ENCODE measurements at places on chromosomes 7 and 10.

- DNase-seq: no peak
These were observed 7.9 kb downstream of the GPR146 start for GRCh38 chr7:1052031-1052818.

- DNase-seq: no peak
These were observed 9.9 kb downstream of the MICU1 start for GRCh38 chr10:72615970-72616369.

- no peak for DNase-seq
These were observed 84.6 kb upstream of the STEAP4 start for GRCh38 chr7:88391247-88391646.

DNA sequence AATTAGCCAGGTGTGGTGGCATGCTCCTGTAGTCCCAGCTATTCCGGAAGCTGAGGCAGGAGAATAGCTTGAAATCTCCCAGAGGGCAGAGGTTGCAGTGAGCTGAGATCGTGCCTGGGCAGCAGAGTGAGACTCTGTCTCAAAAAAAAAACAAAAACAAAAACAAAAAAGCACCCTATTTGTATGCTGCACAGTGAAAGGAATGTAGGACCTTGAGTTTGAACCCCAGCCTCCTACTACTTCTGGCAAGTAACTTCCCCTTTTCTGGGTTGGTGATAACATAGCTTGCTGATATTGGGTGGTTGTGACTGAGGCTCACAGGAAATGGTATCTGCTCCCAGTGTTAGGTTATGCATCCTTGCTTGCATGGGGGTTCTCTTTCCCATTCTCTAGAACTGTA, 205.3 kb downstream of the BUB3 start:
- no peak for DNase-seq

GRCh38 chr10:24645784-24646183, 77.9 kb downstream of the ARHGAP21 start:
- no peak for DNase-seq

- DNase-seq: peak; percentile 62
These were observed 25.9 kb downstream of the ZNF775 start for GRCh38 chr7:150404805-150405583.

DNA sequence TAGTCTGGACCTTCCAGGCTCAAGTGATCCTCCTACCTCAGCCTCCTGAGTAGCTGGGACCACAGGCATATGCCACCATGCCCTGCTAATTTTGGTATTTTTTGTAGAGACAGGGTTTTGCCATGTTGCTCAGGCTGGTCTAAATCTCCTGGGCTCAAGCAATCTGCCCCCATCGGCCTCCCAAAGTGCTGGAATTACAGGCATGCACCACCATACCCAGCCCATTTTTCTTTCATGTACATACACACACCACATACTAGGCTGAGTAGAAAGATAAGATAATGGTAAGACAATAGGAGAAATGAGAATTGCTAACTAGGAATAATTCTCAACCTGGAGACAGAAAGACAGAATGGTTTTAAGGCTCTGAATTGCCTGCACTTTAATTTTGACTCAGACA, 83.8 kb downstream of the CPEB3 start:
- no peak for DNase-seq

DNA sequence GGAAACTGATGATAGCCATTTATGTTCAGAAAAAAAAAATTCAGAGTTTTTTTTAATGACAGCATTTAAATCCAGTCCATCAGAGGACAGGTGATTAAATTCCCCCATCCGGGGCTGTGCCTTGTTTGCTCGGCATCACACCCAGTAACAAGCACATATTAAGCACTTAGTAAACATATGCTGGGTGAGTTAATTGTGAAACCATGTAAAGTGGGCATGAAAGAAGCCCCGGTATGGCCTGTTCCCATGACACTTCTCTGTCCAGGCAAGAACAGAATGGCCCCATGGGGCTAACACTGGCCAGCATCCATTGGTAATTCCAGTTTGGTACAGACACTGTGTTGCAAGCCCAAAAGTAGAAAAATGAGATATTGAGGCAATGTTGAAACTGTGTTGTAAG, 220.8 kb upstream of the RNF32 start:
- DNase-seq: no peak

DNA sequence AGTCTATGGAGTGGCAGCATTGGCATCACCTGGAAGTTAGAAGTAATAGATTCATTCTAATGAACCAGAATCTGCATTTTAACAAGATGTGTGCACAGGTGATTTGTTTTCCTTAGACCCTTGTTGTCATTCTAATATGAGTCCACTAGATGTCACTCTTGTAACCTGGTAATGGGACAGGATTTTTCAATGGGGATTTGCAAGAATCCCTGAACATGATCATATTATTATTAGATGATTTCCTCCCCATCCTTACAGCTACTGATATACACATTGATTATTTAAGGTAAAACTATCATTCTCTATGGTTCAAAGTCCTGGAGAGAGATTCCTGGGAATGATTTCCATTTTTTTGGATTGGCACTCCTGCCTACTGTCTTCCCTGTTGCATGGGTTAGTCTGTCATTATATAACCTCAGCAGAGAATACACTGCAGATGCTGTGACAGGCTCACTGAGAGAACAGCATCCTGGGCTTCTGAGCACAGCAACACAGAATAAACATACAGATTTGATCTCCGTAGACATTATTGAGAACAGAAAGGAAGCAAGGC, 194.9 kb downstream of the SUGCT start:
- no peak for DNase-seq

GRCh38 chr10:73432646-73433537, 469 bp downstream of the MSS51 start:
- no peak for DNase-seq

DNA sequence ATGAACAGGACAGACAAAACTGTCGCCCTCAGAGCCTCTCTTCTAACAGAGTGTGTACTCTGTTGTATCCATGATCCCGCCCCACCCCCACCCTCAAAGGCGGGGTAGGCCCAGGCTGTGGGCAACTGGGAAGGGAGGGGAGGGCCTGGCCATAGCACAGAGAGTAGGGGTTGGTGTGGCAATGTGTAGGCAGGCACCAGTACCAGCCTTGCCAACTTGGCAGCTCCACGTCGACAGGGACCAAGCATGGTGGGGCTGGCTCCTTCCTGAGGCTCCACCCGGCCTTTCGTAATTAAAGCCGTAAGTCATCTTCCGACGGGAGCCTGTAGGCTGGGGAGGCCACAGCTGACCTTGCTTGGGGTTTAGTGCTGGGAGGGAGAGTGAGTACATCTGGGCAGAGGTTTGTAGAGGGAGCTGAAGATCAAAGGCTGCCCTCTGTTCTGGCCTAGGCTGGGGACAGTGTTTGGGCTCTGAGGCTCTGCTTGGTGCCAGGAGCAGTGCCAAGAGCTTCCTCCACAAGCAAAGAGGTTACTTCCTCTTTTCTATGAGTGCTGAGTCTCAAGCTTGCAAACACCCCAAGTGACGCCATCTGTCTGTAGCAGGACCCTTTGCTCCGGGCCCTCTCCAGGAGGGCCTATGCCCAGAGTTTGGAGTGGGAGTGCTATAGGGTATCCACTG, 121.6 kb downstream of the C10orf105 start:
- no peak for DNase-seq

- DNase-seq: no peak
These were observed 640.4 kb downstream of the LRMDA start for GRCh38 chr10:76071653-76072365.

DNA sequence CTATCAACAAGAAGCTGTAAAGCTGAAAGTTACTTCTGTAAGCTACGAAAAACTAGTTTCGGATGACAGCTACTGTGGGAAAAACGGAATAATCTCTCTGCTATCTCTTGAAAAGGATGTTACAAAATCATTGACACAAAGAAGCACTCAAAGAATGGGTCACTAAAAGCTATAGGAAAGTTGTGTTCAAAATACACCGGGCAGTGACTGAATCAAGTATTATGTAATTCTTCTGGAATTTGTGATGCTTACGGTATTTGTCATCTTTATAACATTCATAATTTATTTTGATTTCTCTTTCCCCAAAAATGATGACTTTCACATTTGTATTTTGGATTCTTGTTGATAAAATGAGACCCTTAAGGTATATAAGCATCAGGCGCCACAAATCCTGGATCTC, 112.1 kb upstream of the KLF6 start:
- no peak for DNase-seq

DNA sequence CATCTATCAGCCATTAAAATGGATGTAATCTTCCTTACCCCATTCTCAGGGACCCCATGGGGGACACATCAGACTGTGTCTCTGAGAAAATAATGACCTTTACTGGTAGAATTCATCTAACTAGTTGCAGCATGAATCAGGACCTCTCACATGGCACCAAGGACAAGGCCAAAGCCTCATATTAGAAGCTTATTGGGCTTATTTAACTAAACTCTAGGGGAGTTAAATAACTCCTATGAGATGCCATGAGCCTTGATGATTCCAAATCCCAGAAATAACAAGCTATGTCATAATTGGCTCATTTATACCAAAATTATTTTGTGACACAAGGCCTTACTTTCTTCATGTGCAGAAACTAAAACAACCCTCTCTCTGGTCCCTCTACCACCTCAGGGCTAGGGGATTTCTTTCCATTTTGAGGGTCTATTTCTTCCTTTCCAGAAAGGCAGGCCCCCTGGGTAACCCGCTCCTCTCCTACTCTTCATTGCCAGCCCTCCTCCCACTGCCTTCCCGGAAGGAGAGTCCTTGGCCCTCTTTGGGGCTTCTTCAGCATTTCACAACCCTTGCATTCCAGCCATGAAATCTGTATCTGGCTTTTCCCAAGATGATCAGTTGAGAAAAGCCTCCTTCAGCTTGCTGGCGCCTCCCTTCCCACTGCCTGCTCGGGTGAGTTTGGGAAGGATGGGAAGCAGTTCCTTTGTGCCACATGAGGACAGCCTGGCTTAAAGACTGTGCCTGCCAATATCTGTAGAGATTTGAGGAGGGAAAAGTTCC, 41.8 kb upstream of the TRIM8 start:
- no peak for DNase-seq
